ENCODE measurements at places on chromosomes 5 and 9.

DNA sequence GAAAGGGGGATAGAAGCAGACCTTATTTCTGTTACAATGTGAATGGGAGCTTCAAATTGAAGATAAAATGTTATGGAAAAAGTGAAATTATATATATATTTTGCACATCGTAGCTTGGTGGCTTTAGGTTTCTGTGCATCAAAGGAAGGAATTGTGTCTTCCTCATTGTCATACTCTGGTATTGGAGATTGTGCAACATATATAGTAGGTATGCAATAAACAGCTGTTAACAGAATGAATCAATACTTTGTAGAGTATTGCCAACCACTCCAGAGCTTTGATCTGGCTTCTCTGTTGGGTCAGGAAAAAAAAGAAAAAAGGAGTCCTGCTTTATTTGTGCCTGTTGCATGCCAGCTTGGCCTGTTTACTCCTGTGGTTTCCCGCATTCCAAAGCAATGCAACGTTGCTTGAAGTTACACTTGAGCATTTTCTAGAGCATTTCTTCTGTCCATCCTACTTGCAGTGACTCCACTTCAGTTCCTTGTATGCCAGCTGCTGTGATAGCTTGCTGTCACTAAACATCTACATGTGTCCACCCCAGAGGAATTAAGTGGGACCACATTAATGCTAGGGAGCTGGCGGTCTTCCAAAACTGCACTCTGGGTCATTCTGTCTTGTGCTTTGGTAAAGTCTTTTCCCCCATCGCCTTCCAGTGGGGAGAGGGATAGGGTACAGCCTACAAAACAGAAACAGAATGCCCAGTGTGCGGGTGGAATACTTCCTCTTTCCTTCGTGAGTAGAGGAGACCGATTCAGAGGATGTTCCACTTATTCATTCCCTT is 62.0 kb upstream of the MEF2C start:
- DNase-seq: no peak

DNA sequence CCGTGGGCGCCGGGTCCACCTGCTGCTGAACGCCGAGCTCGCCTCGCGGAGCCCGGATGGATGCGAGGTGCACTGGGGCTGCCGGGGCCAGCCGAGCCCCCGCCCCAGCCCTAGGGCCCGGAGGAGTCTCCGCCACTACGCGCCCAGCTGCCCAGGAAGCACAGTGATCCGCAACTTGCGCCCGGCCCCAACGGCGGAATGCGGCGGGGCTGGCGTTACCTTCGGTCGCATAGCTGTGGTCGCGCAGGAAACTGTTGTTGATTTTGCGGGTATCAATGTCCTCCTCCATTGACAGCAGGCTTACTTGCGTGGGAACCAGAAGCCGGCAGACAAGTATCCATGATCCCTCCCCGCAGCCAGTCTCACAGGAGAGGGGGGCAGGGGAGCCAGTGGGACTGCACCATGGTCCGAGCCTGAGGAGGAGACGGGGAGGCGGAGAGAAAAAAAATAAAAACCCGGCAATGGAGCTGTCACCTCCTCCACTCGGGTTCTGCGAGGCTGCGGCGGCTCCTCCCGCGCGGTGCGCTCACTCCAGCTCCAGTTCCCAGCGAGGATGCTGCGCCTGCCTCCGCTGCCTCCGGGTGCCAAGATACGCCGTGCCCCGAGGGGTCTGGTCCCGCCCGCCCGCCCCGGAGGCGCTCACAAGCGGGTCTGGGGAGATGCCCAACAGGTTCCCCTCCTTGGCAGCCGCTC is 628 bp downstream of the PPP2R2B start:
- DNase-seq: no peak

- peak; percentile 55 for DNase-seq
These were observed 173.7 kb upstream of the POU5F2 start for GRCh38 chr5:93915142-93915553.

GRCh38 chr5:150783422-150783928 is 4.9 kb downstream of the SMIM3 start:
- DNase-seq: no peak
